Astrocyte of the spinal cord (primary cell): ENCODE measurements at places on chromosomes 6 and 20.
A peak's percentile ranks its signal among the peaks of the same experiment; 100 is the strongest.

- peak; percentile 62 for DNase-seq
These were observed 20.6 kb downstream of the PPP1R16B start for GRCh38 chr20:38825901-38826625.

DNA sequence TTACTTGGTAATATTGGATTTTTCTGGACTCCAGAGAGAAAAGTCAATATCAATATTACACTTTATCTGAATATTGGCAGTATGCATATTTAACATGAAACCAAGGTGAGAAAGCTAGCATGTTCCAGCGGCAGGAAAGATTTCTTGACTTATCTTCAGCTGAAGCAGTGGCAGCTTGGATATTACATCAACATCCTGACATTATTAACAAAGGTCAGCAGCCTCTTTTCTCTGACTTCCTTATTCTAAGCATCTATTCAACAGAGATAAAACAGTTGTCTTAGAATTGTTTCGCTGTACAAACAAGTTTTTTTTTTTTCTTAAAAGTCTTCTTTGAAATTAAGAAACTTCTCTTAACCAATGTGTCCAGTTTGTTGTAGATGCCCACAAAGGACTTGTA, 11.8 kb downstream of the DCBLD1 start:
- DNase-seq: peak; percentile 29

DNA sequence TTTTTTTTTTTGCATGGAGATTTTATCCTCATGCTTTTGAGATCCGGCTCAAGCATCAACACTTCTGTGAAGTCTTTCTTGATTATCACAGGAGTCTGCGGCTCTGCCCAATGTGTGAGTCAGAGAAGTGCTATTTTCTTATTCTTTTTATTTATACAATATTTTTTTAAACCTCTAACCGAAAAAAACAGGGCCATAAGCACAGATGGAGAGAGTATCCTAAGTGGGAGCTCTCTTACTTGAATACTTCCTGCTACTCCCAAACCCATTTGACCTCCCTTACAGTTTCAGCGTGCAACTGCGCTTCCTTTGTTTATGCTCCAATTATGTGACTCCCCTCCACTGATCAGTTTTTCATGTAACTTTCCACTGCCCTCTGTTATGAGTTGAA, 8.7 kb upstream of the ATXN1 start:
- peak; percentile 92 for DNase-seq

DNA sequence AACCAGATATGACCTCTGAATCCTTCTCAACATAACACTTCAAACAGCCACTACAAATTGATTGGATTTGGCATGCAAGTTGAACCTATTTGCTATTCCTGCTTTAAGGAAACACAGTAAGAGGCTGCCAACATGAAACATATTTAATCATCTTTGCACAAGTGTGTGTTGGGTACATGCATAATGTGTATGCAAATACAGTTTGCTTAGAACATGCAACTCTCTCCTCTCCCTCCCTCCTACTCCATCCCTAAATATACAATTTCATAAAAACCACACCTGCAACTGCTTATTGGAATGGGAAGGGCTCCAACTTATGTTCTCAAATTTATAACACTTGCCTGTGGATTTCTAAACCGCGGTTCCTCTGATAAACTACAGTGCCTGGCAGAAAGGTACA, 71.5 kb downstream of the CD83 start:
- DNase-seq: no peak

GRCh38 chr20:10004900-10005299, 29.9 kb upstream of the ANKEF1 start:
- DNase-seq: no peak

DNA sequence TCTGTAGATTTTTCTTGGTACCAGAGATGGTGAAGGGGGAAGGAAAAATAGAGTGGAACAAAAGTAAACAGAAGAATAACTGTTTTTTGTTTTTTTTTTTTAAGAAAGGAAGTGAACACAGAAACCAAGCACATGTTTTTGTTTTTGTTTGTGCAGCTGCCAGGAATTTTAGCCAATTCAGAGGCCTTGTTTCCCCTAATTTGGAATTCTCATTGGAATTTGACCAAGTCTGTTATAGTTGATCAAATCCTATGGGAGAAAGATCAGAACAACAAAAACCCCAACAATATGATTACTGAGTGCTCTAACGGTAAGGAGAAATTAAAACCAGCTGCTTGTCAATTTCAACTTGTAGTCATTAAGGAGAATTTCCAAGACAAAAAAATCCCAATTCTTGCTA, 18.2 kb upstream of the IL22RA2 start:
- no peak for DNase-seq

GRCh38 chr20:43534791-43535350, 24.0 kb upstream of the SGK2 start:
- DNase-seq: no peak

DNA sequence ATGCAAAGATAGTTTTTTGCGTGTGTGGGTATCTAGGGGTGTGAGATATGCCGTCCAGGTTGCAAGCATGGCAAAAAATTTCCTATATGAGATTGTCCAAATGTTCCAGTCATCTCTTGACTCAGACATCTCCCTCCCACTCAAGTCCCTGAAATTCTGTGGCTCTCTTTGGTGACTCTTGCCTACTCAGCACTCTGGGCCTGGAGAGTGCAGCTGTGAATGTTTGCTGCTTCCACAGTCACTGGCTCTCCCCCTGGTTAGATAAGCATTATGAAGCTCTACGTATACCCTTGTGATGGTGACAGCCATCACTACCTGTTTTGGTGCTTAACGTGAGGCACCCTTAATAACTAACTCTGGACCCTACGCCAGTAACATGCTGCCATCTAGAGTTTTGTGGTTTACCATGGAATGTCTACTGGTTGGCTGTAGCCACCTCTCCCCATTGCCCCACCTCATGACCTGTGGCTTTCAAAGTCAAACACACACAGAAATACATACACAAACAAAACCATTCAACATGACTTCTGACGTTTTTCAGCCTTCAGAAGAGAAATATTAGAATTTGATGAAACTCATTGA, 621.9 kb upstream of the CITED2 start:
- DNase-seq: no peak

- DNase-seq: no peak
These were observed 96.6 kb upstream of the AKIRIN2 start for GRCh38 chr6:87798393-87799278.
